ENCODE measurements at places on chromosomes 6 and 20.

- no peak for DNase-seq
Measured at GRCh38 chr6:9225441-9225871, 790.1 kb upstream of the SLC35B3 start.

- peak; percentile 76 for DNase-seq
Measured at GRCh38 chr6:107064579-107065065, 36.6 kb downstream of the MTRES1 start.

DNA sequence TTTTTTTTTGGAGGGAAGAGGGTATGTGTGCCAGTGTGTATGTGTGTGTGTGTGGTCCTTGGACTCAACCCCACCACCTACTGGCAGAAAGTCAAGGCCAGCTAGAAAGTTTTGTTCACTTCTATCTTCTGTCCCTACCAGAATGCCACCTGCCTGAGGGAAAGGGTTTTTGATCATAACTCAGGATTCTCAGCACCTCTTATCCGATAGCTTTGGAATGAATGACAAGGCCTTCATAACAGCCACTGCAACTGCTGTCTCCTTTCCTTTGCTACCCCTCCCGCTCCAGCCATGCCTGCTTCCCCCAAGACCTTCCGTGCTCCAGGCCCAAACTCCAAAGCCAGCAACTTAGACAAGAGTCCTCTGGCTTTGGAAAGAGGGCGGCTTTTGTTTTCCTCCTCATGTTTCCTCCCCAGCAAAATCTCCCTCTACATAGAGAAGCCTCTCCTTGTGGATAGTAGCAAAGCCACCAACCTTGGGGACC lies 18.7 kb downstream of the BTN3A1 start:
- peak; percentile 78 for DNase-seq

- DNase-seq, result no peak
Measured at GRCh38 chr20:63518946-63519667, 1.5 kb upstream of the PPDPF start.

- DNase-seq, result no peak
Measured at GRCh38 chr6:14207448-14207847, 89.9 kb downstream of the CD83 start.

GRCh38 chr6:151617539-151617938 lies 123.7 kb downstream of the CCDC170 start:
- no peak for DNase-seq

- DNase-seq, result no peak
Measured at GRCh38 chr6:15783484-15783883, 120.7 kb upstream of the DTNBP1 start.

GRCh38 chr6:119348748-119349360 lies 707 bp downstream of the MAN1A1 start:
- DNase-seq, result peak; percentile 48

DNA sequence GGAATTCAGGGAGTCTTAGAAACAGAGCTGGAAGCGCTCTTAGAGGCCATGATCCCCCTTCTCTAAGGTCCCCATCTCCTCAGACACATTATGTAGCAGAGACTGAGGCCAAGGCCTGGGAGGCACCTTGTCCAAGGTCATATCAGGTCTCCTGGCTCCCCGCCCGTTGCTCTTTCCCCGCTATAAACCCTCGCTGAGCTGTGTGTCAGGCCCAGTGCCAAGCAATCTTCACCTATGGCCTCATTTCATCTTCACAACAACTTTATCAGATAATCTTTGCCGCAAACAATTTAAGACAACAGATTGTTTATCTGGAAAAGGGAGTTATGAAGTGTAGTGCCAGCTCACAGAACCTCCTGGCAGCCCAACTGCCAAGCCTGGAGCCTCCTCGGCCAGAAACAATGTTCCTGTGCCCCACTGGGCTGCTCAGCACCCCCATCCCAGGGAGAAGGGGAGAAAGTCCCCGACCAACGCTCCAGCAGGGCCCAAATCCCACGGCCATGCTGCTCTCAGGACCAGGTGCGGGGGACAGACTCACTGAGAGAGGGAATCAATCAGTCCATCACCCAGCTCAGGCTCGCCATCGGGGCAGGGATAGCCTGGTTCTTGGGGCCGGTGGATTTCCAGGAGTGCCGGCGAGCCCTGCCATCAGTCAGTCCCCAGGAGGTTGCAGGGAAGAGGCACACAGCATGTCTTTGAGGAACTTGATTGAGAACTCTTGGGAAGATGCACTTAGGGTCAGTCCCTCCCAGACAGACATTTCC lies 16.9 kb upstream of the FANCE start:
- DNase-seq, result no peak

DNA sequence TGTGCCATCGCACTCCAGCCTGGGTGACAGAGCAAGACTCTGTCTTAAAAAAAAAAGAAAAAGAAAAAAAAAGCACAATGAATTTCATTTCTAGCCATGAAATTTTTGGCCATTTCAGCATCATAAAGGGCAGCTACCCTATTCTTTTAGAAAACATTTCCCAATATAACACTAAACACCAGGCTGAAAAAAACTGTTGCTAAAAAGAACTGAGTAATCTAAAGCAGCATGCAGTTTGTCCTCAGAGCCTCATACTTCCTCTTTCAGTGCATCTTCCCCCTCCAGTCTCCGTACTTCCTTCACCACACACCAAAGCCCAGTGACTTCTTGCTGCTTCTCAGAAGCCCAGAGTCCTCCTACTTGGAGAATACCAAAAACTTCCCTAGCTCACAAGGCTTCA lies 5.6 kb upstream of the IFNGR1 start:
- DNase-seq, result peak; percentile 92

- no peak for DNase-seq
Measured at GRCh38 chr6:28864326-28864923, 59.4 kb downstream of the TRIM27 start.

DNA sequence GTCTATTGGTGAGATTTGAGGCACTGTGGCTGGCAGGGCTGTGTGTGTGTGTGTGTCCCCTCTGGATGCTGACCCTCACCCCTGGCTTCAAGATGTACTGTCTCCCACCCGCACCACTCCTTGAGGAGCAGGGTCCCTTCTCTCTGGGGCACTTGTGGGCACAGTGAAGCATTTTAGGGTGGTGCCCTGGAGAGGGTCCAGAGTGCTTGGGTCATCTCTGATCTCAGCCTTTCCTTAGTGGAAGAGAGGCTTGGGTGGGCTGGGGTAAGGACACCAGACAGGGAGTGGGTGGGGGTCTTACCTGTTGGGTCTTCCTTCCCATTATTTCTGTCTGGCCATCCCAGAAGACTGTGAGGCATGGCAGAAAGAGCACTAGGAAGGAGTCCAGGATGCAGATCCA lies 66.1 kb downstream of the EFCAB8 start:
- DNase-seq, result no peak

DNA sequence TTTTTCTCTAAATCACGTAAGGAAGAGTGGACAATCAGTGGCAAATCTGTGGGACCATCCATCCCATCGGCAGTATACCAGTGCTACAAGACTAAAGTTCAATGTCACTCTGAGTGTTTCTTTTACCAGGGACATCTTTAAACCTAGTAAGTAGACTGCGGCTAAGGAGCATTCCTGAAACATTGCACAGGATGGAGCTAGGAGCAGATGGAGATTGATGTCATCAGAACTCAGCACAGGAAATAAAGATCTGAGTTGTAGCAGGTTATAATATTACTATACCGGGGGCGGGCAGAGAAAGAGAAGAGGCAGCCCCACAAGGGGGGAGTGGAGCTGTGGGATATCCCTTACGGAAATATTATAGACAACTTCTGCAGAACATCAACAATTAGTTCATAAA lies 162.1 kb downstream of the MTFR2 start:
- DNase-seq, result no peak

- no peak for DNase-seq
Measured at GRCh38 chr6:78435671-78436070, 431.7 kb upstream of the IRAK1BP1 start.

GRCh38 chr20:46683939-46684750 lies 5.1 kb downstream of the TP53RK start:
- no peak for DNase-seq

GRCh38 chr6:89350281-89350966 lies 2.1 kb downstream of the UBE2J1 start:
- peak; percentile 75 for DNase-seq

DNA sequence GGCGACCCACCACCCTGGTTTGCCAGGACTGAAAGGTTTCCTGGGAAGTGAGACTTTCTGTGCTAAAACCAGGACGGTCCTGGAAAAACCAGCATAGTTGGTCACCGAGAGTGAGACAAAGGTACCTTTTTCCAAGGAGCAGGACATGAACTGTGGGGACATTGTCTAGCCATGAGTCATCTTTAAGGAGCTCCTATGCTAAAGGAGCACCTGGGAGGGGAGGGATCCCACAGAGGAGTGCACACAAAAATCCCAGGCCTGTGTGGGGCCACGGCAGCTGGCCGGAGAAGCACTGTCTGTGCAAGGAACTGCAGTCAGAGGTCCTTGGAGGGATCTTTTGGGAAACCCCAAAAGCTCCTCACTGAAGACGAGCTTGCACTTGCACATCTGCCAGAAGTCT lies 109.1 kb upstream of the PLEKHG1 start:
- no peak for DNase-seq

Data from common myeloid progenitor, CD34-positive (primary cell).